ENCODE measurements at places on chromosomes 2 and 18.

DNA sequence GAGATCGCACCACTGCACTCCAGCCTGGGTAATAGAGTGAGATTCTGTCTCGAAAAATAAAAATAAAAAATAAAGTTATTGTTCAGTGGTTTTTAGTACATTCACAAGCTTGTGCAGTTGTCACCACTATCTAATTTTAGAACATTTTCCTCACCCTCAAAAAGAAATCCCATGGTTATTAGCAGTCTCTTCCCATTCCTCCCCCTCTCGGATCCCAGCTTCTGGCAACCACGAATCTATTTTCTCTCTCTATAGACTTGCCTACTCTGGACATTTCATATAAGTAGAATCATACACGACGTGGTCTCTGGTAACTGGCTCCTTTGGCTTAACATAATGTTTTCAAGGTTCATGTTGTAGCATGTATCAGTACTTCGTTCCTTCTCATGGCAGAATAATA lies 38.6 kb downstream of the CABLES1 start:
- no peak for DNase-seq

GRCh38 chr2:173232956-173233744 lies 121.5 kb upstream of the CDCA7 start:
- no peak for DNase-seq

DNA sequence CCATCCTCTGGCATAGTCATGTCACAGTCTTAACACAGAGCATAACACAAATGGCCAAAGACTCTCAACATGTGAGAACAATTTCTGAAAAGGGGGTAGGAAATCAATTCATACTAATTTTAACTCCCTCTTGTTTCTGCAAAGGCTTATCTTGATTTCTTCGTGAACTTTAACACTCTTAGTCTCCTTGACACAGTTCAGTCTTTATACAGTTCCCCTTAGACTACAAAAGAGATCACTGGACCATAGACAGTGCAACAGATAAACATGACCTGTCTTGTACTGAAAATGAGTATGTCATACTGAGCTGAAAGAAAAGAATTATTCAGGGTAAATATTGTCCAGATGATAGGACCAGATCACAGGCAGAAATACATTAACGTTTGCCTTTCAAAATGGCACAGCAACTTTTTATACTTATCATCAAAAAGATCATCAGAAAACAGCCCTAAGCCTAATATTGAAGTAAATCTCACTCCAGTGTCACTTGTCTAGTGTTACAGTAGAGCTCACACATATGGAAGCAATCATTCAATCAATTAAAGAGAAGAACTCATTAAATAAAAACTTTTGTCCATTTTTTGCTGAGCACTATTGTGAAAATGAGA lies 56.4 kb upstream of the VRK2 start:
- DNase-seq, result no peak

DNA sequence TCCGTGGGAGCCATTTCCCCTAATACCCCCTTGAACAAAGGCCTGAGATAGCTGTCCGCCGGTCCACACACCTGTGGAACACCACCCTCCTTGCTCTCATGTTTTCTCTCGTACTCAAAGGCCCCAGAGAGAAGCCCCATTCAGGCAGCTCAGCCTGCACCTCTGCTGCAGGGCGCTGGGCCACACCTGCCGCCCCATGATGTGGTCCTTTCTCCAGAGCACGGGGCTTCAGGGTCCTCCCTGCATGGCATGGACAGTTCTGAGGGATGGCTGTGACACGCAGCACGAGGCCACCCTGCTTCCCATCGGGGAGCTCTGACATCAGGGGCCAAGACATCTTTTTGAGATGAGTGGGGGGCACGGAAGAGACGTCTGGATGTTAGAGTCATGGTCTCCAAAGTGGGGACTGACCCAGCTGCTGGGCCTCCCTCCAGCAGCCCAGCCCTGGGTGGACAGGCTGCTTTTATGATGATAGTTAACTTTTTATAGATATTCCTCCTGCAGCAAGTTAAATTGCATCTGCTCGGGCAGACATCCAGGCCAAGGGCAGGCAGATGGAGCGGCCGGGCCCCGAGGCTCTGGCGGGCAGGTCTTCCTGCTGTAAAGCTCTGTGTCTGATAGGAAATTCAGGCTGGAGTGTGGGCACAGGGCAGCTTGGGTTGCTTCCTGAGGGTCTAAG lies 56.7 kb downstream of the SDC1 start:
- DNase-seq, result no peak

DNA sequence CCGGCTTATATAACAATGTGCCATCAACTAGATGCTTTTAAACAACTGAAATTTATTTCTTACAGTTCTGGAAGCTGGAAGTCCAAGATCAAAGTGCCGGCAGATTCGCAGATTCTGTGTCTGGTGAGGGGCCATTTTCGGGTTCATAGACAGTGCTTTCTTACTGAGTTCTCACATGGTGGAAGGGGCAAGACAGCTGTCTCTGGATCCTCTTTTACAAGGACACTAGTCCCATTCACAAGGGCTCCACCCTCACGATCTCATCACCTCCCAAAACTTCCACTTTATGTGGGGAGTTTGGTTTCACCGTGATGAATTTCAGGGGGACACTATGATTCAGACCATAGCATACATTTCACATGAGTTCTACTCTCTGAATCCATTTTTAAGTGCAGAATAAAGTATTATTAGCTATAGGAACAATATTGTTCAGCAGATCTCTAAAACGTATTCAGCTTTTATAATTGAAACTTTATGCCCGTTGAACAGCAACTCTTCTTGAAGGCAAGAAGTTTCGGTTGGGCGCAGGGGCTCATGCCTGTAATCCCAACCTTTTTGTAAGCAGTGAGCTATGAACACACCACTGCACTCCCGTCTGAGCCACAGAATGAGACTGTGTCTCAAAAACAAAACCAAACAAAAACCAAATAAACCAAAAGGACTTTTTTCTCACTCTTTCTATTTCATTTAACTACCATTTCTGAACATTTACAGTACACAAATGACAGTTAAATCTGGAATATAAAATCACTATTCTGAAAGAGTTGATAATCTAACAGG lies 502.8 kb downstream of the CMPK2 start:
- DNase-seq, result no peak

DNA sequence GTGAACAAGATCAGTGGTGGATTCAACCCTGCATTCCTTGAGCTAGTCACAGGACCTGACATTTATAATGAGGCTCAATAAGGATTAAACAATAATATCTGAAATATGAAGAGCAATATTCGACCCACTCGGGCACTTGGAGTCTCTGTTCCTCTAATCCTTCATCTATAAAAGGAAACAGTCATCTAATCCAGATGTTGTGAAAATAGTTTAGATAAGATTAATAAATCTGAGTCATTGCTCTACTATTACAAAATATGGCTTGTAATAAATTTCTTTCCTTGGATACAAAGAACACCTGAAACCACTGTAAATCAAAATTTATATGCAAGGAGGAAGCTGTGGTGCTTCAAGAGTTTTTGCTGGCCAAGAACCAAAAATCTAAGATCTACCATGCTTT lies 846.9 kb upstream of the ACVR2A start:
- peak; percentile 25 for DNase-seq

GRCh38 chr2:230793572-230794359 lies 71.0 kb upstream of the ITM2C start:
- peak; percentile 90 for DNase-seq

GRCh38 chr18:37456395-37456794 lies 109.2 kb downstream of the CELF4 start:
- no peak for DNase-seq

- DNase-seq, result peak; percentile 64
These were observed 177.0 kb downstream of the CTIF start for GRCh38 chr18:48715711-48716361.

DNA sequence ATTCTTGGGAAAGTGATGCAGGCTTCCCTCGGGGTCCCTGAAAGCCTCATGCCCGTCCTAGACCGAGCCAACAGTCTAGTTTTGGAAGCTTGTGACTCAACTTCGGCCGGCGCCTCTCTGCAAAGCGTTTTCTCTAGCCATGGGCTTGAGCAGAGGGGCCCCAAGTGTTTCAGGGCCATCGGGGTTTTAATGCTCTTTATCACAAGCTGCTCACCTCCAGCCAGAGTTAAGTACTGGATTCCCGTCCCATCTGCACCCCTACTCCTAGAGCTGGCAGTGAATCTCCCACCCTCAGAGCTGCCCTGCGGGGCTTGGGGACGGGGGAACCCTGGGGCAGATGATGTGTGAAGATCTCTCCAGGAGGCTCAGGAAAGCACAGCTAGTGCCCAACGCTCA lies 7.3 kb downstream of the RAX start:
- no peak for DNase-seq

GRCh38 chr2:45382744-45383143 lies 228.3 kb downstream of the SRBD1 start:
- DNase-seq, result no peak

- no peak for DNase-seq
These were observed 59.9 kb upstream of the BZW1 start for GRCh38 chr2:200751786-200752185.

DNA sequence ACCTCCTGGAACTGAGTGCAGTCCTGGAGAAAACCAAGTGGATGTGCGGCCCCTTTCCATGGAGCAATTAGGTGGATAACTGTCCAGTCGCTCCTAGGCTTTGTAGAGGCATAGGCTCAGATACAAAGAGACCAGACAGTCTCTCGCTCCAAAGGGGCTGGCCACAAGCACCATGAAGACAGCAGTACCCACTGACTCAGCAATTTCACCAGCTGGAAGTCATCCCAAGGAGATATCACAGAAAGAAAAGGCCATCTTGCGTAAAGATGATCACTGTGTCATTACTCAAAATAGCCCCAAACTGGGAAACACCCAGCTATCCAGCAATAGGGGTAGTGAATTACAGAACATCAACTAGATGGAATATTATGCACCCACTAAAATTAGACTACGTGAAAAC lies 161.2 kb downstream of the MSH2 start:
- DNase-seq, result no peak

- peak; percentile 62 for DNase-seq
These were observed 1.3 kb upstream of the FAP start for GRCh38 chr2:162244541-162245031.
